ENCODE measurements at places on chromosomes 4 and X.

DNA sequence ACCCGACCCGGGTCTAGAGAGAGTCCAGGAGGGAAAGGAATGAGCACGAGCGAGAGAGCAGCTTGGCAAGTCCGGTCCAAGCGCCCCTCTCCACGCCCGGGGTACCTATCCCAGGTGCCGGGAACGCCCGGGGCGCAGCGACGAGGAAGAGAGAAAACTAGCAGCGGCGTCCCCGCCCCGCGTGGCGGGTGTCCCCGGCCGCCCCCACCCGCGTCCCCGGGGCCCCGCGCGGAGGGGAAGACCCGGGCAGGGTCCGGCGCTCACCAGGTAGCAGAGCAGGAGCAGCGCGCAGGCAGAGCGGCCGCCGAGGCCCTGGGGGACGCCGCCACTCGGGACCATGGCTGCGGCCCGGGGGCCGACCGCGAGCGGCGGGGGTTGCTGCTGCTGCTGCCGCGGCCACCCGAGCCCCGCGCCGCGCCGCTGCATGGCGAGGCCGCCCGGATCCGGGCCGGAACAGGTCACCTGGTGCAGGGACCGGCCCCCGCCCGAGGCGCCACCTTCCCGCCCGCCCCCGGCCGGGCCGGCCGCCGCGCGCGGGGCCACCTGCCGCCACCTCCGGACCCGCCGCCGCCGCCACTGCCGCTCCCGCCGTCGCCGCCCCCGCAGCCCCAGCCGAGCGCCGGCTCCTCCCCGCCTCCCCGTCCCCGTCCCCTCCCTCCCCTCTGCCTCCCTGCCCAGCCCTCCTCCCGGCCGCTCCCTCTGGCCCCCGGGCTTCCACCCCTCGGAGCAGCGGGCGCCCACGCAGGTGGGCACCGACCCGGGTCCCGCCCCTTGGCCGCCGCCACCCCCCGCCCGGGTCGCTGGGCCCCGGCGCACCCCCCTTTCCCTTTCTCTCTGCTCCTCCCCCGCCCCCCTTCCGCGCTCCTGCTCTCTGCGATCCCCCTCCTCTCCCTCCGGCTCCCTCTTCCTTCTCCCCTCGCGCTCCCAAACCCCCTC is at the start of gene SEL1L3:
TSS of gene SEL1L3 (minus strand) at position 578 of the 936 bp plus-strand sequence. CDS start at position 426, 152 bp downstream.
- no peak for DNase-seq

DNA sequence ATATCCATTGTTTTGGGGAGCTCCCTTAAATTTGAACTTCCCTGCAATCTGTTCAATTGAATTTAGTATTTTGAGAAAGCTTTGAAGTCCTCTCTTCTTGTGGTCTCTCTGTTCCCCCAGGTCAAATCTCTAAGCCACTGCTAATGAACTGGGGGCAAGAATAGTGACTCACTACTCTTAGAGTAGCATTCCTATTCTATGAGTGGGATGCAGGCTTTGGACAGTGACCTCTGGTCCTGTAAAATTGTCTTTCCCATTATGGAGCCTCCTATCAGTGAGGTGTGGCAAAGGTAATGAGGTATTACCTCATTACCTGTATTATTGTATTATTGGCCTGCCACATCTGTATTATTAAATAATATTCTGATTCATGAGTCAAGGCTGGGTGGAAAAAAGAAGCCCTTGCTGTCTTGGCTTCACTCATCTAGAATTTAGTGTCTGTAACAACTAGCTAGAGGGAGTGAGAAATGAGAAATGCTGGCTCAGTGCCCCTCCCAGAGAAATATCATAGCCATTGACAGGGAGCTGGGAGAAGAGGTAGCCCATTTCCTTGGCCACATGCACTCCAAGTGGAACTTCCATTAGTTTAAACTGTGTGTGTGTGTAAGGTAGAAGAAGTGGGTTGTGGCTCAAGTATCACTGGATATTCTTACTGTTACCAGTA is 393.9 kb upstream of the CTSO start:
- peak; percentile 71 for DNase-seq

- DNase-seq: no peak
These were observed 184.8 kb downstream of the GBA3 start for GRCh38 chr4:22877486-22878052.

DNA sequence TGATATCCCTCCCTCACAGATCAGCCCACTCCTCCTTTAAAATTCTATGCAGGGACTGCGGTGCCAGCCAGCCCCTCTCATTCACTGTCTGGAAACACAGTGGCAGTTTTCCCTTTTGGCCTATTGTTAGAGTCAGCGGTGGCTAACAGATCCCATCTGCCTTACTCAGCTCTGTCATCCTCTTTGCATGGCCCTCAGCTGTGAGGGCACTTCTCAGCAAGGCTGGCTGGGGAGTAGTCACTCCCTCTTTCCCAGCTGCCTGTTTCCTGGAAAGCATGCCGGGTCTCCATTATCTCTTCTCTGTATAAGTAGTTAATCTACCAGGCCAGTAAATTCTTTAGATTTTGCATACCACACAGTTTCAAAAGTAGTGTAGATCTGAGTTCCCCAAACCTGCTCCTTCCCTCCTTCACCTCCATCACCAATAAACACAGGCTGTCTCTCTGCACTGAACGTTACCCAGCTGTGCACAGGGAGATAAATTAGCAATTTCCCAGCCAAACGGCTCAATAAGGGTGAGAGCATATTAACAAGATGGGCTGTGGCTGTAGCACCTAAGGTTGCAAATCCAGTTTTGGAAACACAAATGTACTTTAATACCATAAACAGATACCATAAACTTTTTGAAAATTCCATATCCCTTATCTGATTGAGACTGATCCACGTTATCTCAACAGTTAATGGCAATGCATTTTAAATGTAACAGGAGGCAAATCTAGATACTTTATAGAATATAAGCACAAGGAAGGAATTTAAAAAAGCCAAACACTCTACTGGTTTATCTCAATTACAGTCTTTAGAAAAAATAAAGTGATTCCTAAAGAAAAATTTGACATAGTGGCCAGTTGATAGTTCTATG is 229.3 kb downstream of the ANKRD50 start:
- DNase-seq: no peak

- no peak for DNase-seq
These were observed 358.8 kb downstream of the MID1IP1 start for GRCh38 chrX:39159921-39160507.

DNA sequence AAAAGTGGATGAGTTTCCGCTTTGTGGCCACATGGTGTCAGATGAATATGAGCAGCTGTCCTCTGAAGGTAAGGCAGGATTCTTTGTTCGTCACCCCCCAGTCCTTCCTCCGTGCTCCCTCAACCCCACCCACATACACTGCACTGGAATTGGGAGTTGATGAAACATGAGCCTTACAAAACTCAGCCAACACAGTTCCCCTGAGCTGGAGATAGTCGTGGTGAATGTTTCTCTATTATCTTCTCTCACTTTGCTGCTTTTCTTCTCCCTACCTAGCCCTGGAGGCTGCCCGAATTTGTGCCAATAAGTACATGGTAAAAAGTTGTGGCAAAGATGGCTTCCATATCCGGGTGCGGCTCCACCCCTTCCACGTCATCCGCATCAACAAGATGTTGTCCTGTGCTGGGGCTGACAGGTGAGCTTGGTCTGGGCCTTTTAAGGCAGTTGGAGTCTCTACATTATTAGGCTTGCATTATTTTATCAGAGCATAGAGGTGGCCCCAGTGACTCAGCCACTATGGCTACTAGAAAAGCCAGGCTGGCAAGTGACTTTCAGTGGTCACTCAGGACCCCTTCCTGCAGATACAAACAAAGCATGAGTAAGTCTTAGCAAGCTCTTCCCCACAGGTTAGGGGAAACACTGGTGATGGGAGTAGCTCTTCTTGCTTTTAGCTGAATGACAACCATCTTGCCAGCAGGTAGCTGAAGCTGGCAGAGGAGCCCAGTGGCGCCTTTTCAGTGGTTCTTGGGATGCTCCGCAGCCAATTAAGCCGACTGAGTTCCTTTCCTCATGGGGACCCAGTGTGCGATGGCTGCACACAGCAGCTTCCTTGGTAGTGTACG is 1.6 kb downstream of the RPL10 start:
- DNase-seq: no peak

DNA sequence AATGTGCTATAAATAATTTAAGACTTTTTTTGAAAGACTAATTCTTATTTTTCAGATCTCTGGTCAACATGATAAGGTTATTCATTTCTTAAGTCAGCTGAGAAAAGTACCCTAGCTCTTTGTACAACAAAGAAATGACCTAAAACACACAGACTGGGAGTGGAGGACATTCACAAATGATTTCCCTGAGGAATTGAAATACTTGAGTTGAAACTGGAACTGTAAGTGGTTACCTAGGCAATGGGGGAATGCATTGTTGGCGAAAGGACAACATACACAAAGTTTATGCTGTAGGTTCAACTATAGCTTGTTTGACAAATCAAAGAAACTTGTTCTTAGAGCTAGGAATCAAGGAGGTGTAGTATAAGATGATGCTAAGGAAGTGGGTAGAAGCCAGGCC is 915.5 kb downstream of the FAT4 start:
- DNase-seq: no peak
